ENCODE measurements at places on chromosomes 1 and 21.

DNA sequence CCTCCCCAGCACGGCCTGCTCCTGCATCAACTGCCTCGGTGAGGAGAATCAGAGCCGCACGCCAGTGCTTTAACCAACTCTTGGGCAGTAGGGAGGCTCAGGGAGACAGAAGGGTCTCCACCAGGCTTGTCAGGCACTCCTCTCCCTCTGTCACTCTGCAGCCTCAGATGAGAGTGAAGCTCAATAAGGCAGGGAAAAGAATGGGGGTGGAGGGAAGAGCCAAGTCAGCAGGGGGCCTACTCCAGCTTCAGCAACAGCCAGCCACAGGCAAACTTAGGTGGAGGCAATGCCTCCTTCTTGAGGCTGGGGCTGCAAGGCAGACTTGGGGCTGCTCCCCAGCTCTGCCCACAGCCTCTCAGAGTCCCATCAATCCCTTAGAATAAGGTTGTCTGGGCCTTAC, 51.8 kb upstream of the A3GALT2 start:
- DNase-seq = no peak

- DNase-seq = no peak
These were observed 76.6 kb downstream of the HHAT start for GRCh38 chr1:210405316-210405715.

DNA sequence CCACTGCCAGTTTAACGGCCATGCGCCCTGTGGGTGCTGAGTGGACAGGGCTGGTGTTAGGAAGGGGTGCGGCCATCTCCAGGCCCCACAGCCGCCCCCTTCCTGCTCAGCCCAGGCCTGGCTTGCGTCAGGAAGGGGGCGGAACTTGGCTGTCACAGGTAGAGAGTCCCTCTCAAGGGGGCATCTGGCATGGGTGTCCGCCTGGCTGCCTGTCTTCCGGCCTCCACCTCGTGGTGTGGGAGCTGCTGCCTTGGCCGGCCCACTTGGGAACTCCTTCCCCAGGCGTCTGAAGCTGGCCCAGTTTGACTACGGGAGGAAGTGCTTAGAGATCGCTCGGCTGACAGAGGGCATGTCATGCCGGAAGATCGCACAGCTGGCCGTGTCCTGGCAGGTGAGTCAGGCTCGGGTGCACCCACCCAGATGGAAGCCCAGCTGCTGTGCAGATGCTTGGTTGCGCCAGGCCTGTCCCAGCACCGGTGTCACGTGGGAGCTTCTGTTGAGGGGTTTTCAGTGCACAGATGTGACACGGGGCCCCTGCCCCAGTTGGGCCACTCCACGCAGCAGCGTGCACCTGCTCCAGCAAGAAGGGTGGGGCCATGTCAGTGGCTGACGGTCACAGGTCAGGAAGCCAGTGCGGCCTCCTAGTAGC, 9.1 kb upstream of the ATAD3B start:
- DNase-seq = no peak

- no peak for DNase-seq
These were observed 308.1 kb upstream of the RUNX1 start for GRCh38 chr21:35357041-35357780.

- no peak for DNase-seq
These were observed 31.2 kb upstream of the LAPTM5 start for GRCh38 chr1:30788580-30789387.

- no peak for DNase-seq
These were observed 9.9 kb upstream of the CTBS start for GRCh38 chr1:84584126-84584525.

GRCh38 chr1:14605945-14606344, 7.5 kb downstream of the KAZN start:
- no peak for DNase-seq

GRCh38 chr1:117124661-117125060, 3.1 kb upstream of the TRIM45 start:
- DNase-seq = no peak

- no peak for DNase-seq
These were observed 46.8 kb upstream of the EDEM3 start for GRCh38 chr1:184801503-184801902.

DNA sequence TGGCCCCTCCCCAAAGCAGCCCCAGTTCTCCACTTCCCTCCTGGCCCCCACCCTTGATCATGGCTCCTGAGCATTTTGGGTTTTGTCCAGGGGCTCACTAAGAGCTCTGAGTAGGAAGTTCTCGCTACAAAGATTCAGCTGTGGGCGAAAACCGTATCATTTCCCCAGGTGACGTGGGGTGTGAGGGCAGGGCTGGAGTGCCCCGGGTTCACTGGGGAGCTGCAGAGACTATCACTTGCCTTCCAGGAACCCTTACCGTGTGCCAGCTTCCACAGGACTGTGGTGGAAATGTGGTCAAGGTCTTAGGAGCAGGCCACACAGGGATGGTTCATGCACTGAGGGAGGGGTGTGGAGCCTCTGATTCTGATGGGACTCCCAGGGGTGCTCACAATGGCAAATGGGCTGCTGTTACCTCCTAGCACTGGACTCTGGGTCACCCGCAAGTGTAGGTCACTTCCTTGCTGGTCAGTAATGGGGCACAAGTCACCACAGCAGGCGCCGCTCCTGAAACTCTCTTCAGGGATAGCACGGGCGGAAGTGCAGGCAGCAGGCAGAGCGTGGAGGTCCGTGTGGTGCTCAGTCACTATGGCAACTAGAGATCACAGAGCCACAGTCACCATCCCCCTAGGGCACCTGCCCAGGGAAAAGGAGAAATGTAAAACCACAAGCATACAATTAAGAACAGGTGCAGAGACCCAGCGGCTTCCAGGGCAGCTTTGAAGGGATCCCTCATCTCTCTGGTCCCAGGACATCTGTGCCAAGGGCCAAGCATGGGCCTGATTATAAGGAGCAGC, 35.4 kb downstream of the RSPH1 start:
- peak; percentile 20 for DNase-seq

DNA sequence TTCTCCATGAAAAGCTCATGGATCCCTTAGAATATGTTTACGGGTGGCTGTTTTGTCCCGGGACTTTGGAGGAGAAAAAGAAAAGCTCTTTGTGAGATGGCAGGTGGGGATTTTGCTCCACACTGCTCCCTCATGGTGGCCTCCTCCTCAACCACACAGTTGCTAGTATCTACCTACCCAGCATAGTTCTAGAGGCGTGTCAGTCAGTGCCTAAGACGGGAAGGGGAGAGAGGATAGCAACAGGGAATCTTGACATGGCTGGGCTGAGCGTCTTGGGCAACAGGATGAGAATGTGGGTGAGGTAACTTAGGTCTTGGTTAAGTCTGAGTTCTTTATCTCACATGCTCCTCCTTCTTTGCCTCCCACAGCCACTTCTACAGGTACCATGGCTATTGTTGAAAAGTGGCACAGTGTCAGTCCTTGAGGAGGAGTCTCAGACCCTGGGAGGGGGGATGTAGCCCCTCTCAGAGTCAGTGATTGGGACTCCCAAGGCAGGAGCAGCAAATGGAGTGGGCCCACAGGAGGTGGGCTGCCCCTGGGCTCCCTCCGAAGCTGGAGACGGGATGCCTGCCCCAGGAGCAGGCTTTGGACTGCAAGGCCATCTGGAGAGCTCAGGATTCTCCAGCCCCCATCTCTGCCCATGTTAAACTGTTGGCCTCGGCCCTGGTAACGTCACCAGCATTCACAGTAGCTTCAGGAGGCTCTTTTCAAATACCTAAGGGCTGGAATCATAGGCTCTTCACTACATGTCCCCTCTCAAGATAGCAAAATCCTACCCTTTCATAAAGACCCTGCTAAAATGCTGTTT, 75.4 kb downstream of the TENT5C start:
- no peak for DNase-seq

GRCh38 chr21:46325073-46325912, 1.3 kb downstream of the PCNT start:
- DNase-seq = peak; percentile 59

GRCh38 chr1:193654951-193655735, 468.7 kb upstream of the B3GALT2 start:
- DNase-seq = no peak

DNA sequence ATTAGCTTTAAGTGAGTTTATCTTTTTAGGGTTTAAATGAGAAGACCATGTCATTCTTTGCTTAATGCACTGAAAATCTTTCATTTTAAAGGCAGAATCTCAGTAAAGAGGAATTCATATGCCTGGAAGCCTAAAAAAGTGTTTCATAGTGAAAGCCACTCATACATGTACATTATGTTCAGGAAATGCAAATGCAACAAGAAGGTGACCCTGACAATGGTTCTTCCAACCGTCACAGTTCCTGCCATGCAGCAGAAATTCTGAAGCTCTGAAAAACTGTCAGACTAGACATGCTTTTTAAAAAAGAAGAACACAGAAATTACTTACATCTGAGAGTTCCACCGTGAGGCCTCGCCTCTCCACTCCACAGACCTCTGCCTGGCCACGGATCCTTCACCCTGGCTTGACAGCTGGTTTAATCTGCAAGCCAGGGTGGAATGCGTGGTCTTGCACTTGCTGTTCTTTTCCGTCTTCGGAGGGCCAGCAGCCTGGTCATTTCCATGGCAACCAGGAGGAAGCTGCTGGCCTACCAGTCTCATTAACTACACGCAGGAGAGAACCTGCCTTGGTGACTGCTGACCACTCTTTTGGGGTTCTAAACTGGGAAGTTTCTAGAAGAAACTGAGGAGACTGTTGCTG, 41.8 kb upstream of the PAXBP1 start:
- no peak for DNase-seq

- no peak for DNase-seq
These were observed 898 bp downstream of the LDLRAP1 start for GRCh38 chr1:25544243-25544764.
